Activated CD4-positive, alpha-beta T cell treated with anti-CD3 and anti-CD28 coated beads for 1 hour (primary cell): ENCODE measurements at places on chromosomes 6 and 20.

DNA sequence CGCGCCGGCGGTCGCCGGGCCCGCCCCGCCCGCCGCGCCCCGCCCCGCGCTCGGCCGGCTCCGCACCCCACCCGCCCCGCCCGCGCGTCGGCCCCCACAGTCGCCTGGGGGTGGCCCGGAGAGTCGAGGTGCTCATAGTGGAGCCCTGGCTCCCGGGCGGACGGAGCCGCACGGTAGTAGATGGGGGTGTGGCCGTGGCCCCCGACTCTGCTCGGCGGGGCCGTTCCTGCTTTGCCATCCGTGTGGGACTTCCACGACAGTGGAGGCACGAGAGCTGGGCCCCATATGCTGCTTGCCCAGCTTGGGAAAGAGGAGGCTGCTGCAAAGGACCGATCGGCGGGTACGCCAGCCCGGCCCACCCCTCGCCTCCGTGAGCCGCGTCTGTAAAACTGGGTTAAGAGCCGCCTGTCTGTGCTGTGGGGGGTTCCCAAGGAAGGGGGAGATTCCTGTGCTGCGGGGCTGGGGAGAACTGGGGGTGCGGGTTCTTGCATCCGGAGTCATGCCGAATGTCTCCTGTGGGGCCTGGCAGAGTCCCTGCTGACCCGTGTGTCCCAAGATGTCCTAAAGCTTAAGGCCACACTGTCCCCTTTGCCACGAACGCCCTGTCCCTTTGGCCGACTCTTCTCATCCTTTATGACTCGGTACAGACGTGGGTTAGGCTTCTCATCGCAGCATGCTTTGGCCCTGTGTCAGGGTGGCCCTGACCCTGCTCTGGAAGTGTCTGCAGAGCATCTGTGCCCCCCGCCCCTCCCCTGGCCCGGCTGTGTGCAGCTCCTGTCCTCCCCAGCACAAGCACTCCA, at the start of gene OPRL1:
Gene OPRL1 (plus strand): TSS at position 70 of the 800 bp plus-strand sequence. CDS start 12,639 bp downstream, outside the sequence.
- no peak for DNase-seq

- no peak for DNase-seq
These were observed 25.6 kb downstream of the BLTP3A start for GRCh38 chr6:34817446-34817845.

- no peak for DNase-seq
These were observed 742.9 kb downstream of the DHX35 start for GRCh38 chr20:39705032-39705431.

DNA sequence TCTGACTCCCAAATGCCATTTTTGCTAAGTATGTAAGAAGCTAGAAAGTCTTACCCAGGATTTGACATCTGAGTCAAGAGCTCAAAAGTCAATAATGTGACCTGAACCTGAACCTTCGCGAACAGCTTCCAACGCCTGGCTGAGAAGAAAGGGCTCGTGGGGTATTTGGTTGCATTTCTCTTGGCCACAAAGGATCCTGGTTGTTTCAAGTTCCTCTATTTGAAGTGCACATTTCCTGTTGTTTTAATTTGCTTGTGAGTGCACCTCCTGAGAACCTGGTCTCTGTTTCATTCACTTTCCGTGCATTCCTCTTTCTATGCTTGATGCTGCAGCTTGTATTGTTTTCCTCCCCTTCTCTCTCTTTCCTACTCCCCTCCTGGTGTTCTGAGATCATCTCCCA, 212.5 kb downstream of the FOXA2 start:
- no peak for DNase-seq

- no peak for DNase-seq
These were observed 154.6 kb upstream of the SOX4 start for GRCh38 chr6:21438986-21439352.

DNA sequence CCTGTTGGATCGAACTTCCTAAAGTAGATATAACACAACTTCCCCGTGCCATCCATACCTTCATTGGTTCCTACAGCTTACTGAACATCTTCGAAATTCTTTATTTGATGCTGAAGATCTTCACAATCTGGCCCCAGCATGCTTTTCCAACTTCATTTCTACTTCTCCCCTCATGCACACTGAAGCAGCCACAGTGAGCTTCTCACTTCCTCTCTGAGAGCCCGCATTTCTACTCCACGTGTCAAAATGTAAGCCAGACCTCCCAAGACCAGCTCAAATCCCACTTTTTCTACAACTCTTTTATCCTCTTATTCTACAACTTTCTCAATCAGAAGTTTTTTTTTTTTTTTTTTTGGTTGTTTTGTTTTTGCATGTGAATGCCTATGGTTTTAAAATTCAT, 254.7 kb downstream of the GMPR start:
- no peak for DNase-seq

DNA sequence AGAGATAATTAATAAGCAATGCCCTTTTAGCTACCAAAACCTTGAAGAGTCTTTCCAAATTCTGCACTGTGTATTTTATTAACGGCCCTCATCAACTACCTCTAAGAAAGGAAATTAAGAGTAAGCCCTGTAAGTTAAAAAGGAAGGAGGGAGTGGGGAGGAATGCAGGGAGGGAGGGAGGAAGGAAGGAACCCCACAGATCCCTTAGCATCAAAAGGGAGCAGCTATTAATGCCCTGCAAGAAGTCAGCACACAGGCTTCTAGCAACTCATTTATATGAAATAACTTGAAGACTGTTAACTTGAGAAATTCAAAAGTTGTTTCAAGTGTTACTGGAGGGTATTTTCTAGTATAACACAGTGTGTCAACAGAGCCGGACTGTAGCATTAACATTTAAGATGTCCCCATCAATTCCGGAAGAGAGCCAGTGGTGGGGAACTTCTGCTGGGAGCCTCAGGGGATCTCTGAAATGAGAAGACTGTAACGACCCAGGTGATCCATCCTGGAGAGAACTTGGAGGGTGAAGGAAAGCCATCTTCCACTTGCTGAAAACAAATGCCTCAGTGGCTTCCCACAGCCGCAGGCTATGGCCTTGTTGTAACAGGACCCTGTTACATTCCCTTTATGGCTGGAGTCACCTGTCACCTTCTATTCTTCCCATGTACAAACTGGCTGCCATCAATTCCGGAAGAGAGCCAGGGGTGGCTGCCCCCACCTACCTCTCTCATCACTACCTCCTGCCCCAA, 33.2 kb downstream of the SLC22A23 start:
- no peak for DNase-seq

- no peak for DNase-seq
These were observed 142.7 kb upstream of the CDH4 start for GRCh38 chr20:61109221-61109805.

- DNase-seq, result no peak
These were observed 182.7 kb upstream of the CCN2 start for GRCh38 chr6:132133736-132134445.

GRCh38 chr6:152897807-152898399, 84.9 kb downstream of the FBXO5 start:
- DNase-seq, result peak; percentile 39

DNA sequence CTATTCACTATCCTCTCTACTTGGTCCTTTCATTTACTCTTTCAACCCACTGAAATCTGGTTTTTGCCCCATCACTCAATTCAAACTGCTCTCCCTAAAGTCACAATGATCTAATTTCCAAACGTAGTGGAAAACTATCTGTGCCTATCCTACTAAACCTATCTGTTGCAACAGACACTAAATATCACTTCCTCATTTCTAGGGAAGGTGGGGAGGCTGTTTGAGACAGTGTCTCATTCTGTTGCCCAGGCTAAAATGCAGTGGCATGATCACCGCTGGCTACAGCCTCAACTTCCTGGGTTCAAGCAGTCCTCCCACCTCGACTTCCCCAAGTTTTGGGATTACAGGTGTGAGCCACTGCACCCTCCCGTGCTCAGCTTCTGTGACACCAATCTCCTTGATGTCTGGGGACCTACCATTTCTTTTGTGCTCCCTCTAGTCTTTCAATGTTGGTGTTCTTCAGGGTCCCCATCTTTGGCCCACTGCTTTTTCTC, 8.8 kb downstream of the RANBP9 start:
- no peak for DNase-seq

- no peak for DNase-seq
These were observed 135.5 kb upstream of the AGPAT4 start for GRCh38 chr6:161409353-161409752.

GRCh38 chr6:144360401-144360800, 75.3 kb downstream of the UTRN start:
- no peak for DNase-seq

DNA sequence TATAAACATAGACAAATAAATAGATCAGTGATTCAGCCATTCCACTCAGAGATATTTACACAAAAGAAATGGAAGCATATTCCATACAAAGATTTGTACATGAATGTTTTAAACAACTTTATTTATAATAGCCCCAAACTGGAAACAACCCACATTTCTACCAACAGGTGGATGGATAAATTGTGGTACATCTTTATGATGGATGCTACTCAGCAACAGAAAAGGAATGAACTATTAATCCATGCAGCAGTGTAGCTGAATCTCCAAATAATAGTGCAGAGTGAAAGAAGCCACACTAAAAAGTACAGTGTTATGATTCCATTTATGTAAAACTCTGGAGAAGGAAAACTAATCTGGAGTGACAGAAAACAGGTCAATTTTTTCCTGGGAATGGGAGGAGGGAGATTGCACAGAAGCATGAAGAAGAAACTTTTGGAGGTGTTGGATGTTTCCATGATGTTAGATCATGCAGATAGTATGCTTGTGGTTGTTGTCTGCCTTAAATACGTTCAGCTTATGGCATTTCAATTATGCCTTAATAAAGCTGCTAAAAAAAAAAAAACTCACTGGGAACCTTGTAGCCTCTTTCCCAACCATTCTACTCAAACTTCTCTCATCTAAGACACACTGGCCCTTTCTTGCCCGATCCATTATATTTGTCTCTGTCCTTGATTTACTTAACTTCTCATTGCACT, 100.9 kb downstream of the PPP1R14C start:
- no peak for DNase-seq

- DNase-seq, result no peak
These were observed 339.0 kb upstream of the CITED2 start for GRCh38 chr6:139713424-139713823.

- DNase-seq, result no peak
These were observed 675.1 kb upstream of the MMS22L start for GRCh38 chr6:97958134-97958533.

GRCh38 chr6:131954059-131954774, 3.0 kb upstream of the CCN2 start:
- DNase-seq, result no peak
